ENCODE measurements at places on chromosomes 2 and 18.

- DNase-seq, result no peak
Observed at GRCh38 chr2:142742371-142743214, 134.9 kb upstream of the KYNU start.

GRCh38 chr2:66448136-66448991, 13.4 kb downstream of the MEIS1 start:
- DNase-seq, result no peak

DNA sequence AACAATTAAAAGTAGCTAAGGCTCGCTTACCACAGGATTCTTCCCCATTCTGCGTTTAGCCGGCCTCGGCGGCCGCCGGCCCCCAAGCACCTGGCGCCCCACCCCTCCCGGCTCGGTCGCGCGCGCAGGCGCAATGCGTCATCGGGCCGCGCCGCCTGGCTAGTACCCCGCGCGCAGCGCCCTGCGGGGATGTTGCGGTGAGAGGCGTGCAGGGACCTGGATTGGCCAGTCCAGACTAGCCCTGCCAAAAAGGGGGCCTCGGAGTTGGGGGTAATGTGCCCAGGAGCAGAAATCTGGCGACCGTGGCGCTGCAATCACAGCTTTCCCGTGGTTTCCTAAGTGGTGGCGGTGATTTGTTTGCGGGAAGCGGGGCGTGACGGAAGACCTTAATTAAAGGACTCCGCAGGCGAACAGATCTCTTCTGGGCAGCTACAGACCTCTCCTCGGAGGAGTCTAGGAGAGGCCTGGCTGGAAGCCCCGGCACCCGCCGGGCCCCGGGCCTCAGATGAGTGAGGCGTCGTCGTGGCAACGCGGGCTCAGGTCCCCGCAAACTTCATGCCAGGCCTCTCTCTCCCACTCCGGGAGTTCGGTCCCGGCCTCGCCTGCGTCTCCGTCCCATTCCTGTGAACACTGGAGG, 606 bp downstream of the TMEM237 start:
- DNase-seq, result peak; percentile 13

- DNase-seq, result no peak
Observed at GRCh38 chr2:160063271-160063670, 856 bp upstream of the PLA2R1 start.

GRCh38 chr2:193276560-193276959, 1081.8 kb upstream of the TMEFF2 start:
- no peak for DNase-seq

DNA sequence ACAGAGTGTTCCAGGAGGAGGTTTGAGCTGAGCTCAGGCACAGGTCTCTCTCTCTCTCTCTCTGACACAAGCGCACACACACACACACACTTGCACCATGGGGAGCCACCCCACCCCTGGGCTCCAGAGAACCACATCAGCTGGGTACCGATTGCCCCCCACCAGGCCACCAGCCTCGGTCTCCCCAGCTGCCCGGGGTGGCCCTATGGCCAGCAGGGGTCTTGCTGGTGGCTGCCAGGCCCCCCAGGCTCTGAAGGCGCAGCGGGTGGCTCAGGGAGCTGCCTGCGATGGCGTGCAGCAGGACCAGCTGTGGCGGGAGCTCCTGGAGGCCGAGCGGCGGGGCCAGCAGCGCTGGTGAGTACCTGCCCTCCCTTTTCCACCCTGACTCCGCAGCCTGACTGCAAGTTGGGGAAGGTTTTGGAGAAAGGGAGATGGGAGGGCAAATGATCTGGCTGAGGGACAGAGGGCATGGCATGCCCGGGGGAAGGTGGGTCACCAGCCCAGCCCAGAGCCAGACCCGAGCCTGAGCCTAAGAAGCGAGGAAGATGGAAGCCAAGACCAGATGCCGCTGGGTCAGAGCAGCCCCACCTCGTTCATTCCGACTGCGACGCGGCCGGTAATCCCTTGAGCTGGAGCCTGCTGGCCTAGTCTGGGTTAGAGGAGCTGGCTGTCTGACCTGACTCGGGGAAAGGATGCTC, 21.9 kb upstream of the SLC66A3 start:
- DNase-seq, result no peak

GRCh38 chr2:49306925-49307324, 152.6 kb upstream of the FSHR start:
- peak; percentile 51 for DNase-seq

- DNase-seq, result no peak
Observed at GRCh38 chr2:22377268-22377667, 1007.7 kb upstream of the KLHL29 start.

- no peak for DNase-seq
Observed at GRCh38 chr2:232336241-232336736, 42.3 kb upstream of the ALPP start.

GRCh38 chr2:144230033-144230432, 289.9 kb downstream of the ZEB2 start:
- no peak for DNase-seq

- DNase-seq, result no peak
Observed at GRCh38 chr18:75574187-75574586, 146.7 kb upstream of the SMIM21 start.

DNA sequence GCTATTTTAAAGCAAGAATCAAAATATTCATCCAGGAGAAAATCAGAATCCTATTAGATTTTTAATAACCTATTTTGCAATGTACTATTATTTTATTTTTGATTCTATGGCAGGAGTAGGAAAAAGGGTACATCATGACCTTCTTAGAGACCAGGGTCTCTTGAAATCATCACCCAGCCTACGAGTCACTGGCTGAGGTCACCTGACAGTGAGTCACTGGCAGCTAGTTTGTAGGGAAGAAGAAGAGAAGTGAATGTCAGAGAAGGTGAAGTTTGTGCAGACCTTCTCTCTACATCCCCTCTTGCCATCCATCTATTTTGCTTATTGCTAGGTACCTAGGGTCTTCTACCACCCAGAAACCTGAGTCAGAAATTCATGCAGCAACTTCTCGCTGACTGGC, 144.2 kb downstream of the ALK start:
- no peak for DNase-seq

DNA sequence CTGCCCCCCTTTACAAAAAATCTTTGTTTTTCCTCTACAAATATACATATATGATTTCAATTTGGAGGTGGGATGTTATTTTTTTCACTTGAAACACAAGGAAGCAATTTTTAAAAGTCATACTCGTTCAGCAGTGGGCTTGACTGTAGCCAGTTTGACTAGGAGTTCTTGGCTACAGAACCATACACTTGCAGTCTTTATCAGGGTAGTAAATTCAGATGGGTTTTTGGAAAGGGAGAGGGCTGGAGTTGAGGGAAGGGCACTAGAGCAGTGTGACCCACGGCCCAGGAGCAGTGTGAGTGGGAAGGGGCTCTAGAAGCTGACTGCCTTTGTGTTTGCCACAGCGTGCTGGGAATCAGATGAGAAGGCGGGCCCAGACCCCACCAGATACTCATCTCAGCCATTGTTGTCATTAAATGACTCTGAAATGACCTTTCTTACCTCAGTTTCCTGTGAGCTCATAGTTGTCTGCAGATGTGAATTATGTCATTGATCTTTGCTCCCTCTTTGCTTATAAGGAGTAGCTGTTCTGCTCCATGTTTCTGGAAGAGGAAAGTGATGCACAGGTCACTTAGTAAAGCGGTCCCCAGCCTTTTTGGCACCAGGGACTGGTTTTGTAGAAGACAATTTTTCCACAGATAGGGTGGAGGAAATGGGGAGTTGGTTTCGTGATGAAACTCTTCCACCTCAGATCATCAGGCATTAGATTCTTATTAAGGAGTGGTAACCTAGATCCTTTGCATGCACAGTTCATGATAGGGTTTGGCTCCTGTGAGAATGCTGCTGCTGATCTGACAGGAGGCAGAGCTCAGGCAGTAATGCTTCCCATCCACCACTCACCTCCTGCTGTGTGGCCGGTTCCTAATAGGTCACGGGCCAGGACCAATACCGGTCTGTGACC, 116.8 kb downstream of the SPTBN1 start:
- DNase-seq, result no peak

GRCh38 chr18:60502591-60502990, 130.0 kb upstream of the MC4R start:
- DNase-seq, result no peak

GRCh38 chr2:195117011-195117410, 540.0 kb upstream of the SLC39A10 start:
- DNase-seq, result no peak

DNA sequence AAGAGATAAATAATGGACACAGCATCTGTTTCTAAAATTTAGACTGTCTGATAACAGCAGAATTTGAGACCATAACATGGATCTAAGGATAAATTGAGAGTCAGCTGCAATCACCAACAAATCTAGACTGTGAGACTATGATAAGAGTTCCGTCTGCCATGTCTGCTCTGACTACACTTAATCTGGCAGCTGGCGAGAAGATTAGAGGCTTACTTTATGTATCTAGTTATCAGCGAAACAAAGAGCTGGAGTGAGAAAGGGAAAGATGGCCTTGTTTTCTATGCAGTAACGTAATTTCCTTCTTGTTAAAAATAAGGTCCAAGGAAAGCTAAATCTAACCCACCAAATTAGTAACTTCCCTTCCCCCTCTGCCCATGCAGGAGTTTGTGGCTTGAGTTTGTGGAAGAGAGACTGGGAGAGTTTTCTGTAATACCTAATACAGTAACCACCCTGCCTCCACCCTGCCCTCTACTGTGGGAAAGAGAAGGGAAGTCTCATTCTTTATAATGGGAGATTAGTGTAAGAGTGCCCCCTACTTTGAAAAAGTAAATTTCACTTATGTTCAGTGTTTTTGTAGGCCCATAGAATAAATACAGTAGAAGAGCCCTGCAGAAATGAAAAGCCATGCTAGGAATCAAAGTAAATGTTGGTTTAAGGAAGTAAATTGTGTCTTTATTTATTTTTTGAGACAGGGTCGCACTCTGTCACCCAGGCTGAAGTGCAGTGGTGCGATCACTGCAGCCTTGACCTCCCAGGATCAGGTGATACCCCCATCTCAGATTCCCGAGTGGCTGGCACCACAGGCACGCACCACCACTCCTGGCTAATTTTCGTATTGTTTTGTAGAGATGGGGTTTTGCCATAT, 27.5 kb downstream of the EML4 start:
- DNase-seq, result no peak

- no peak for DNase-seq
Observed at GRCh38 chr2:39109537-39109936, 11.3 kb downstream of the SOS1 start.

DNA sequence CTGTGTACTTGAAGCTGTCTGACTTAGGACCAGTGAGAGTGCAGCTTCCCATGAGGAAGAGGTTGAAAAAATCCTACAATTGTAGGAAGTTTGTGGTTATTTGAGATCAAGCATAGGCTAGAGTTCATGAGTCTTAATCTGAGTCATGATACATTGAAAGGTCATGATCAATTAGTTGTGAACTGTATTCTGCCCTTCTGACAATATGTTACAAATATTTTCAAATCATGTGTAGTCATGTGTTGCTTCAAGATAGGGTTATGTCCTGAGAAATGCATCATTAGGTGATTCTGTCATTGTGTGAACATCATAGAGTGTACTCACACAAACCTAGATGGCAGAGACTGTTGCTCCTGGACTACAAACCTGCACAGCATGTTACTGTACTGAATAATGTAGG, 68.4 kb upstream of the MFF start:
- no peak for DNase-seq
